ENCODE measurements at places on chromosomes 6 and 20.

GRCh38 chr20:61414455-61414991 is 162.5 kb downstream of the CDH4 start:
- DNase-seq, result no peak

- DNase-seq, result no peak
Observed at GRCh38 chr6:88808381-88808780, 155.0 kb downstream of the RNGTT start.

GRCh38 chr6:108951351-108951953 is 103.2 kb downstream of the ARMC2 start:
- no peak for DNase-seq

DNA sequence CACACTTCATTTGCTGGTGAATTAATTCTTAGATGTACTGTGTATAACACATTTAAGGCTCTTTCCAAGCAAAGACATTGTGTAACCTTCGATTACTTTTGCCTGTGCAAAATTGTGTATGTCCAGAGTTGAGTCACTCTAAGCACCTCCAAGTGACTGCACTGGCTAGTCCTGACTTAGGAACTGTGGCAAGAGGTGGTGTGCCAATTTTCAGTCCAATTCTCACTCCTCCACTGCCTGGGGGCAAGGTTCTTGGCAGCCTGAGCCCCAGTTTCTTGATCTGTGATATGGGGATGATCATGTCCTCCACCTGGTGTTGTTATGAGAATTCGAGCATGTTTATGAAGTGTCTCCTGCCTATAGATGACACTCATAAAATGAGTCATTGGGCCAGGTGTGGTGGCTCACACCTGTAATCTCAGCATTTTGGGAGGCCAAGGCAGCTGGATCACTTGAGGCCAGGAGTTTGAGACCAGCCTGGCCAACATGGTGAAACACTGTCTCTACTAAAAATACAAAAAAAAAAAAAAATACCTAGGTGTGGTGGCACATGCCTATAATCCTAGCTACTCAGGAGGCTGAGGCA is 105.3 kb upstream of the CDYL start:
- DNase-seq, result no peak

DNA sequence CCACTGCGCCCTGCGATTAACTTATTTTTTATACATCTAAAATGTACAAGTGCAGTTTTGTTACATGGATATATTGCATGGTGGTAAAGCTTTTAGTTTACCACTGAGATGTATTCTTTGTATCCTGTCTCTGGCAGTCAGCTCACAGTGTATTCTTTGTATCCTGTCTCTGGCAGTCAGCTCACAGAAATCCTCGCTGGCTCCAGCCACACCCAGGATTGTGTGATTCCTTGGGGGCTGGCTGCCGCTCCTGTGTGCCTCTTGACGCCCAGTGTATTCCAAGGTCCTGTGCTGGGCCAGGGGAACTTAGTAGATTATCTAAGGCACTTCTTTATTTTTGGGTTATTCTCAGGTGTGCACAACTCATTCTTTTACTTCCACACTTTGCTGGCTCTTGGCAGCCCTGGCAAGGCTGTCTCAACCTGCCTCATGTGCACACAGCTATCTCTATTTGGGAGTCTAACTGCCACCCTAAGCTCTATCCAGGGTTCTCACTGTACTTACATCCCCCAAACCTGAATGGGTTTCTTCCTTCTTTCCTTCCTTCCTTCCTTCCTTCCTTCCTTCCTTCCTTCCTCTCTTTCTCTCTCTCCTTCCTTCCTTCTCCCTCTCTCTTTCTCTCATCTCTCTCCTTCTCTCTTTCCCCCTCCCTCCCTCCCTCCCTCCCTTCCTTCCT is 12.4 kb upstream of the RNF24 start:
- DNase-seq, result no peak

DNA sequence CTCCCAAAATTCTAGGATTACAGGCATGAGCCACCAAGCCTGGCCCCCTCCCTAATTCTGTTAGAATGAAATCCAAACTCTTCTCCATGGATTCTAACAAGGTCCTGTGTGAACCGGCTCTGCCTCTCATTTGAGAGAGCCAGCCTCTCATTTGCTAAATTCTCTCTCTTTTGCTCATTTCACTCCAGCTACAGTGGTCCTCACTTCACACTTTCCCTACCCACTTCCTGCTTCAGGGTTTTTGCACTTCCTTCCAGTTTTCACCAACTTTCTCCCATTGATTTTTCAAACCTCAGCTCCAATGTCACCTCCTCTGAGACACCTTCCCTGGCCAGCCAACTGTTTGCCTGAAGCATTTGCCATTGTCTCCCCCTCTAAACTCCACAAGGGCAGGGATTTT is 5.1 kb downstream of the COX4I2 start:
- DNase-seq, result no peak

DNA sequence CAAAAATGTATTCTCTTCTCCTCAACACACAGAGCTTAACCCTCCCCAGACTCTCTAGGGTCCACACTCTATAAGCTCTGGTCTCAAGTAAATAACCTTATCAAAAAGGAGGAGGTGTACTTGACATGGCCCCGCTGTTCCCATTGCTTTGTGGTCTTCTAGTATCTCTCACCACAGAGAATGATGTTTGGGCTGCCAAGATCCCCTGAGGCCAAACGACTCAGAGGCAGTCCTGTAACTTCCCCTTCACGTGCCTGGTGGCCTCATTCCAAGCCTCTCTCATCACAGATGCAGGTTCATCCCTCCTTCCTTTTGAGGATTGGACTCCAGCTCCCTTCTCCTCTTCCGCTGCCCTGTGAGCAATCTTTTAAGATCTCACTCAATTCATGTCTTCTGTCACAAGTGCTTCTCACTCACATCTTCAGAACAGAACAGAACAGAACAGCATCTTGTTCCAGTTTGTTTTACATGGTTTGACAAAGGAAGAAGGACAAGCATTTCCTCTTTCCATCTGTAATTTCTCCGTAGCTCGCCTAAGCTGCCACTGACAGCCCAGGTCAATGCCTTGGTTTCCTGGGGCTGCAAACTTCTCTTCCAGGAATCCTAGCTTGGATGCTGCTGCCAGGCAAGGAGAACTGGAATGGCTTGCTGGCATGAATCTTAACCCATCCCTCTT is 541.5 kb downstream of the CD83 start:
- DNase-seq, result no peak

- no peak for DNase-seq
Observed at GRCh38 chr6:166253281-166253681, 54.9 kb downstream of the PRR18 start.

- no peak for DNase-seq
Observed at GRCh38 chr6:143965503-143966171, 42.4 kb downstream of the PLAGL1 start.

GRCh38 chr6:143620447-143620846 is 57.3 kb upstream of the PHACTR2 start:
- no peak for DNase-seq

GRCh38 chr6:119533603-119534279 is 184.2 kb upstream of the MAN1A1 start:
- DNase-seq, result peak; percentile 36

DNA sequence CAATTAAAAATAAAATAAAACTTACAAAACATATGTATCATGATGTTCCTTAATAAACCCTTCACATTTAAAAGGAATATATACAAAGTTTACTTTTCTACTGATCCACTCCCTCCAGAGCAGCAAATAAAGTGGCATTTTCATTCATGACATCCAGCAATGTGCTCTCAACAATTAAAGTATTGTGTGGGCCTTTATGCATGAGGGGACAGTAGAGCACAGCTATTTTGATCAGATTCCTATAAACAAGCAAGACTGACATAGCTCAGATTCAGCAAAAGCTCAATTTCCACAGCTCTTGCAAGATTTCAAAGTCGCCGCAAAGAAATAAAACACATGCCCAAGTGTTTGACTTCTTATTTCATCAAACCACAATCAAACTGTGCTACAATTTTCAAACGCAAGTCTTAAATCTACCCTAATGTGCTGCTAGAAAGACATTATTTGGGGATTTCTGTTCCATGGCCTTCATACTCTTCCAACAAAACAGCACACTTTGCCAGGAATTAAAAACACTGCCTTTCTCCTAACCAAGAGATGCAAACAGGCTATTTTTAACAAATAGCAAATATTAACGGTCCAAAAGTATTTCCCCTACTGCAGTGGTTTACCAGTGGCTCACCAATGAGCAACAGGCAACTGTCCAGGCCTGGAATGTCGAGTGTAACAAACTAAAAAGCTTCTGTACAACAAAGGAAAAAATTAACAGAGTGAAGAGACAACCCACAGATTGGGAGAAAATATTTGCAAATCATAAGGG is 52.3 kb downstream of the MBOAT1 start:
- DNase-seq, result no peak

DNA sequence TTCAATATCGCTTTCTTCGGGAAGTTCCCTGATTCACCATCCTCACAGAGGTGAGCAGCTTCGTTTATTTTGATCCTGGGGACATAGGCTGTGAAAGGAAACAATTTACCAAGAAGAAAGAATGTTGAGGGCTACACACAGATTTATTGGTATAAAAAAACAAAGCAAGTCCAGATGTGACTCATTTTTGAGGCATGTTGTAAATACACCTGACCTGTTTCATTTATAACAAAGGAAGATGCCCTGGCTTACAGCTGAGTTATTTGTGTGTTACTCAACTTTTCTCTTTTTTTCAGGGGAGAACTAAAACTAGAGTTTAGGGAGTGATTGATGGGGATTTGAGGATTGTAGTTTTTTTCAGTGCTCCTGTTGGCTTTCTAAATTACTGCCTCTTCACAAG is 489.5 kb downstream of the CBLN4 start:
- no peak for DNase-seq

DNA sequence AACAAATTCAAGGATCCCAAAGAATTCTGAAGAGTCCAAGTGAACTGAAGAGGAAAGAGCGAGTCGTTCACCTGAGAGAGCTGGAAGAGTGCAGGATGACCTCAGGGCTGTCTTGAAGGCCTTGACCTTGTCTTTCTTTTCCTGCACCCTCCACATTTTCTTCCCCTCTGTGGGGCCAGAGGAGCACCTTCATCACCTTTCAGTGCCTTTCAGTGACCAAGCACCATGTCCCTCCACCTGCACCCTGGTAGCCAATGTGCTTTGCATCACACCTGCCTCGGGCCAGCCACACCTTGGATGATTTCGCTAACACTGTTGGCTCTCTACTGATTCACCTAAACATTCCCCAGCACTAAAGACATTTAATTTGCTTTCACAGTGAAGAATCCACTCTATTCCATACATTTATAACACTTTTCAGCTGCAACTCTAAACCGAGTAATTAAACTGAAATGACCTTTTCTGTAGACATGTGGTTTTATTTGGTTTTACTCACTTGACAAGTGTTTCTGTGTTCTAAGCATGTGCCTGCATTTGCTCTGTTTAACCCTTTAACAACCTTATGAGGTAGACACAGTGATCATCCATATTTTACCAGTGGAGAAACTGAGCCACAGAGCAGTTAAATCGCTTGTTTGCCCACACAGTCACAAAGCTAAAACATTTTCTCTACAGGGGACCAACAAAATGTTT is 121.3 kb upstream of the CST7 start:
- no peak for DNase-seq

GRCh38 chr6:163841326-163841725 is 426.8 kb downstream of the QKI start:
- DNase-seq, result no peak

- peak; percentile 21 for DNase-seq
Observed at GRCh38 chr6:30399390-30400058, 54.6 kb downstream of the RPP21 start.

DNA sequence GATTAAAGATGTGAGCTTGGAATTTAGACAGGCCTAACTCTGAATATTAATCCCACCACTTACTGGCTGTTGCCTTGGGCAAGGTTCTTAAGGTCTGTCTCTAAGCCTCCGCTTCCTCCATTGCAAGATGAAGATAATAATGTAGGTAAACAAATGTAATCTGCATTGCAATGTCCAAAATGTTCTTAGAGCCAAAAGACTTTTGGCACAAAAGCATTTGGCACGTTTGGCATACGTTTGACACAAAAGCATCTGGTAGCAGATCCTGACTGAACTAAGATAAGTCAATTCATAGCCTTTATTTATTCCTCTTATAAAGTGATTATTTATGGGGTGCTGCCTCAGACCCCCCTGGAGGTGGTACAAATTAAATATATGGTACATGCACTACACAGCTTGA is 229.9 kb upstream of the STXBP5 start:
- DNase-seq, result no peak

DNA sequence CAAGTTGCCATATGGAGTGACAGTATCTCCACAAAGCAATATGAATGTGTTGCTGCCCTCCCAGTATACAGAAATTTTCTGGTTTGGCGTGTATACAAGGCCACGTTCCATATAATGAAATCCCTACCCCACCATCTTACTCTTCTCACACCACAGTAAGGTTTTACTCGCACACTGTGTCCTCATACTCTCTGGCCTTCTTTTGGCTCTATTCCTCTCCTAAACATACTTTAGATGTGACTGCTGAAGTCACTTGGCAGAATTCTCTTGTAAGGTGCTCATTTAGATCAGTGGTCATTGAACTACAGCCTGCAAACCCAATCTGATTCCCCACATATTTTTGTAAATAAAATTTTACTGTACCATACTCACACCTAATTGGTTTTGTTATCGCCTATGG is 123.2 kb downstream of the RFPL4B start:
- no peak for DNase-seq

- DNase-seq, result no peak
Observed at GRCh38 chr20:37540001-37540400, 12.3 kb upstream of the BLCAP start.

GRCh38 chr20:24773751-24774201 is 175.3 kb upstream of the CST7 start:
- DNase-seq, result peak; percentile 87

DNA sequence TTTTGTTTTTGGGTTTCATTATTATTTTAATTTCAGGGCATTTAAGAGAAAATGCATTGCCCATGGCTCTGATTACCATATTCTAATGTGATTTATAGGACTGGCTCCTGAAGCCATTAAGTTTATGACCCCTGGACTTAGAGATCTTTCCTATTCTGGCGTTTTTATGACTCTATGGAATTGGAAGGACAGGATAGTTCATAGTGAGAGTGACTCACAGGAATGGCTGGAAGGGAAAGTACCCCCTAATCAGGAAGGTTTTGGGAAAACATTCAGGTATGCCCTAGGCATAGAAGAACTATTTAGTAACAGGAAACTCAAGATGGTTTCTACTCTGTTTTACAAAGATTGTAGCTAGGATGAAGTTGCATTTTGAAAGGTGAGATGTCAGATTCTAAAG is 108.6 kb upstream of the SLC2A12 start:
- no peak for DNase-seq

DNA sequence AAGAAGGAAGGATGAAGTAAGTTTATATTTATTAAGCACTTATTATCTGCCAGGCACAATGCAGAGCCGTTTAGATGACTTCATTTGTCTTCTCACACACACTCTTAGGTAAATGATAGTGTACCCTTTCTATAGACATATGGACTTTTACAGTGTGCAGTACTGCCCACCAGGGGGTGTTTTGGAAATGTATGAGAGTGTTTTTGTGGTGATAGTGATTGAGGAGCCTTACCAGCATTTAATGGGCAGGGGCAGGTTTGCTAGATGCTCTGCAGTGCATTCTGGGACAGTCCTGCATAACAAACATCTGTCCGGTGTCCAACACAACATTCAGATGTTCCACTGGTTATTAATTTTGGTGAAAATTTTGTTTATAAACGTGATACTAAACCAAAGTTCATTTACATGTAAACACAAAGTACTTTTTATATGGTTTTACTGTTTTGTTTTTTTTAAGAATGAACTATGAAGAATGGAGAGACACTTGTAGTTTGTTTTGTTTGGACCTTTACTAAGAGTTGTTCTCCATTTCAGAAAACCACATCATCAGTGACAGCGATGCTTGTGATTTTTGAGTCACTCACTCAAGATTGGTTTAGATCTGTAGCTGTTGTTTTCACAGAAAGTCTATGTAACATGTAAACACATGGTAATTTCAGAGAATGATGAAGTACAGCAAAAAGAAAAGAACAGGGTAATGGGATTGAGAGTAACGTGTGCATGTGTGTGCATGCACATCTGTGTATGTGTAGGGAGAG is 19.9 kb downstream of the KCNS1 start:
- no peak for DNase-seq
